ENCODE measurements at places on chromosomes 1 and 21.

GRCh38 chr1:33221385-33221758 lies 34.9 kb upstream of the ZNF362 start:
- DNase-seq: no peak

GRCh38 chr1:113415310-113416070 lies 25.2 kb downstream of the MAGI3 start:
- no peak for DNase-seq

DNA sequence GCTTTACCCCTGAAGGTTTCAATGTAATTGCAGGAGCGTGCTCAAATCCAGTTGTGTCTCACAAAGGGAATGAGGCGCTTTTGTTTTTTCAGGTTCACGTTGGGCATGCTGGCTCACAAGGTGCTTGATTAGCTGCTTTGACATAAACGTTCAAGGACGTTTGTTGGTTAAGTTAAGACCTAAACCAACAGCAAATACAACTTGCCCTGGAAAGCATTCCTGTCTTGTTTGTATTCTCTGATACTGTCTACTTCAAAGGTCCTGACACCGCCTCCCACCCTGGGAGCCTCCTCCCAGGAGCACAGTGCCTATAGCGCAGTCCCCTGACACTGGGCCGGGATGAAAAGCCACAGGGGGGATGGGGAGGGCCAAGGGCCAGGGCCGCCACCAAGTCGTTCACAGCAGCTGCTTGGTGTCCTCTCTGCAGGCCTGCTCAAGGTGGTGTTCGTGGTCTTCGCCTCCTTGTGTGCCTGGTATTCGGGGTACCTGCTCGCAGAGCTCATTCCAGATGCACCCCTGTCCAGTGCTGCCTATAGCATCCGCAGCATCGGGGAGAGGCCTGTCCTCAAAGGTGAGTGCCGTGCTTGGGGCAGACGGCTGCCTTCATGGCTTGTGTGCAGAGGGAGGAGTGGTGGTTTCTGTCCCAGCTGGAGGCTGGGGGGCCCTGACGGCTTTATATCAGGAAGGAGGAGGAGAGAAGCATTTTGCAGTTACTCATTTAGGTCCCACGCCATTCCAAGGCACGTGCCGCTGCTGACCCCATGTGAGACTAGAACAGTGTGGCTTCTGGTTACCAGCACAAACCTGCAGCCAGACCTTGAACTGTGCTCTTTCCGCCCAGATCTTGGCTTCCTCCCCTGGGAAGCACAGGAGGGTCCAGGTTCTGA lies 6.1 kb downstream of the FAM3B start:
- DNase-seq: no peak

GRCh38 chr1:212127221-212127620 lies 91.7 kb downstream of the DTL start:
- no peak for DNase-seq
